ENCODE measurements at places on chromosomes 3 and 15. TPM values are rescaled to one million over a fixed set of nuclear protein-coding genes. Genes with fewer than 3 reads are reported as not detected.

DNA sequence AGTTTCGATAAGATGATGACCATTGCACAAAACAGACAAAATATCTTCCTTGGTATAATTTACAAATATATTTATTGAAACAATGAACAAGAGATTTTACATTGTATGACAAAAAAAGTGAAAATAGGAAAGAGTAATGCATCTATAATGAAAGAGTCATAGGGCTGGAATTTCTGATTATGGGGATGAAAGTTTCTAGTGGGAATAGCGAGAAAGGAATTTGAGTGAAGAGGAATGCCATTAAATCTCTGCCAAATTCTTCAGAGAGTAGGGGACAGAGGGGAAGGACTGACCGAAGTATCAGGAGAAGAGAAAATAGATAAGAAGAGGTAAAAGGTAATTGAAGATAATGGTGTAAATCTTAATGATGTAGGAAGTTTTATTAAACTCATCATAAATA, 125.4 kb downstream of the VGLL3 start:
- no peak for DNase-seq

DNA sequence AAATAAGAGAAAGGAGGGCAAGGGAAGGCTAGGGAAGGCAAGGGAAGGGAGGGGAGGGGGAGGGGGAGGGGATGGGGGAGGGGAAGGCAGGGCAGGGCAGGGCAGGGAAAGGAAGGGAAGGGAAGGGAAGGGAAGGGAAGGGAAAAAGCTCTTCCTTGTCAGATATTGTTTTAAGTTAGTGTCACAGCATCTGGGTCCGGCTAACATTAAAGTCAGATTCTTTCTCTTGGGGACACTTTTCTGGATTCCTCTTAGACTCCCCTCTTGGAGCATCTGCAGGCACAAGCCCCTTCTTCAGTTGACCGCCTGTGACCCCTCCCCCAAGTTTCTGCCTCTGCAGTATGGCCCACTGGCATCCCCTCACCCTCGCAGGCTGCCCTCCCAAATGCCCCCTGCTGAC, 26.0 kb downstream of the BFSP2 start:
- no peak for DNase-seq

DNA sequence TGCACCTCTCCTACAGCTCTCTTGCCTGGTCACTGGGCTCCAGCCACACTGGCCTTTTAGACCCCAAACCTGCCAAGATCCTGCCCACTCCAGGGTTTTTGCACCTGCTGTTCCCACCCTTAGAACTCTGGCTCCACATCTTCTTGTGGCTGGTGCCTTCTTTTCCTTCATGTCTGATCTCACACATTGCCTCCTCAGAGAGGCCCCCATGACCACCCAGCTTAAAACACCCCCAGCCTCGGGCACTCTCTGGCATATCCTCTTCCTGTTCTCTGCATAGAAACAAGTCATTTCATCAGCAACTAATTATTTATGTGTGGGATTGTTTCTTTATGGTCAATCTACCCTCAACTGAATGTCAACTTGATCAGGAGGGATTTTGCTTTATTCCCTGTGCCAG, 14.0 kb upstream of the AMOTL2 start:
- no peak for DNase-seq

DNA sequence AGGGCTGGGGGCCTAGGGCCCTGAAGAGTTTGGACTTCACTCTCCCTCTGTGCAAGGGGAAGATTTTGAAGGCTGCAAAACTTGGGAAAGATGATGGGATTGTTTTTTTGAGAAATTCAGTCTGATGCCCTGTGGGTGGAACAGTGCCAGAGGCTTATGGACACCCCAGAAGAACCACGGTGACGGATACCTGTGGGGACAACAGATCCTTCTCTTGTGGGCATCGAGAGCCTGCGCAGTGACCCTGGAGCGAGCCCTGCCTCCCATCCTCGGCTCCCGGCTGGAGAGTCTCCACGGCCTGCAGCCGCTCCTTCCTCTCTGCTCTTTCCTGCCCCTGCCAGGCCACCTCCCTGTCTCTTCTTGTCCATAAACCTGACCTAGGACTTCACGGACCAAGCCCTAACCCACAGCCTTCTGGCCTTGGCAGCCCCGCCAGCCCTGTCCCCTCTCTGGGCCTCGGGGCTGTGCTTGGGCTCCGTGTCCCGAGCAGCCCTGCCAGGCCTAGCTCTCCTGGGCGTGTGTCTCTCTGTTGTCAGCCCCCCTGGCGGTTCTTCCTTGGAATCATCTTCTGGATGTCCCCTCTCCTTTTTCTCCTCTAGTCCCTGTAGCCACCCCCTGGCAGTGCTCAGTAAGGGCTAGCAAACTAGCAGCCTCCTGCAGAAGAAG, 98.4 kb downstream of the VGLL4 start:
- no peak for DNase-seq

- DNase-seq = peak; percentile 41
Observed at GRCh38 chr3:46908294-46908985, 30.9 kb downstream of the PTH1R start.

CRYGS gene
- total RNA-seq = 0.86 TPM

DNA sequence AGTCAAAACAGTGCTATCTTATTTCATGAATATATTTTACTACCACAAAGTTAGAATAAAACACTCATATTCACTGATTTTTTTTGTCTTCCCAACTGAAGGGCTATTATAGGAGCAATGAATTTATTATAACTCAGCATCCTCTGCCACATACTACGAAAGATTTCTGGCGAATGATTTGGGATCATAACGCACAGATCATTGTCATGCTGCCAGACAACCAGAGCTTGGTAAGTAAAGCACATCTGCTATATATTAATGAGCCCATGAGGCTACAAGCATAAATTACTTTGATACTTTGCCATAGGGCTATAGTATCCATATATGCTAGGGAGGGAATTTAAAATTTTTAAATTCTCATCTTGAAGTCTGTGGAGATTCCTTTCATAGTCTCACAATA, 95.9 kb downstream of the FEZF2 start:
- no peak for DNase-seq

DNA sequence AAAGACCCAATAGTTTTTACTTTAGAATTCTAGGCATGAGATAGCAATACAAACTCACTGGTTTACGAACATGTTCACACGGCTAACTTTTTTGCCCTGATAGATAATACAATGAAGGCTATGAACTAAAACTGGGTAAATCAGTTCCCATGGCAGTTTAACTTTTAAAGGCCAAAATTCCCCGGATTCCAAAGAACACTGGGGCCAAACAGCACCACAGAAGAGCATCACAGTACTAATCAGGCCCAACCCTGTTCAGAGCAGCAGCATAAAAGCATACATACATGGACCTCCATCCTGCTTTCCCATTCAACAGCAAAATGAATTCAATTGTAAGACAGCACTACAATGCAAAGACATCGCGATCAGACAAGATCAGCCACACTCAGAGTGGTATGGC, 540.3 kb upstream of the CCDC54 start:
- DNase-seq = no peak

TRIM59 gene
- 29.6 TPM for total RNA-seq

CACNA2D2 gene
- total RNA-seq = not detected

GRCh38 chr3:183313764-183314163, 60.7 kb downstream of the B3GNT5 start:
- DNase-seq = no peak

GPR62 gene
- total RNA-seq = under 0.01 TPM

DNA sequence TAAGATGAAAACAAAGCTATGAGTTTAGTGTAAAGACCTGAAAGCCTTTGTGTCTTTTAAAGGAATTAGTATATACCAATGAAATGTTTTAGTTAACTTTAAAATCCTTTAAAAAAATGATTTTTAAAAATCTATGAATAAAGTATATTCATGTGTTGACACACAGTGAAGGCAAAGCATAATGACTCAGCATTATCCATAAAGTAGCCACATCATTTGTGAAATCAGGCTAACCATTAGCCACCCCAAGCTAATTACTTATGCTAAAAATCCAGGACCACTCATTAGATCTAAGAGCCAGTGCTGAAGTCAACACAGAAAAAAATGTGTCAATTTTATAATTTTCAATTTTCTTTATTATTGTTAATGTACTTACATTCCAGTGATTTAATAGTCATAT, 310.2 kb downstream of the TBC1D5 start:
- DNase-seq = peak; percentile 36

ZNF860 gene
- total RNA-seq = 0.86 TPM

- peak; percentile 64 for DNase-seq
Observed at GRCh38 chr3:171904829-171905228, 61.7 kb downstream of the TMEM212 start.

DNA sequence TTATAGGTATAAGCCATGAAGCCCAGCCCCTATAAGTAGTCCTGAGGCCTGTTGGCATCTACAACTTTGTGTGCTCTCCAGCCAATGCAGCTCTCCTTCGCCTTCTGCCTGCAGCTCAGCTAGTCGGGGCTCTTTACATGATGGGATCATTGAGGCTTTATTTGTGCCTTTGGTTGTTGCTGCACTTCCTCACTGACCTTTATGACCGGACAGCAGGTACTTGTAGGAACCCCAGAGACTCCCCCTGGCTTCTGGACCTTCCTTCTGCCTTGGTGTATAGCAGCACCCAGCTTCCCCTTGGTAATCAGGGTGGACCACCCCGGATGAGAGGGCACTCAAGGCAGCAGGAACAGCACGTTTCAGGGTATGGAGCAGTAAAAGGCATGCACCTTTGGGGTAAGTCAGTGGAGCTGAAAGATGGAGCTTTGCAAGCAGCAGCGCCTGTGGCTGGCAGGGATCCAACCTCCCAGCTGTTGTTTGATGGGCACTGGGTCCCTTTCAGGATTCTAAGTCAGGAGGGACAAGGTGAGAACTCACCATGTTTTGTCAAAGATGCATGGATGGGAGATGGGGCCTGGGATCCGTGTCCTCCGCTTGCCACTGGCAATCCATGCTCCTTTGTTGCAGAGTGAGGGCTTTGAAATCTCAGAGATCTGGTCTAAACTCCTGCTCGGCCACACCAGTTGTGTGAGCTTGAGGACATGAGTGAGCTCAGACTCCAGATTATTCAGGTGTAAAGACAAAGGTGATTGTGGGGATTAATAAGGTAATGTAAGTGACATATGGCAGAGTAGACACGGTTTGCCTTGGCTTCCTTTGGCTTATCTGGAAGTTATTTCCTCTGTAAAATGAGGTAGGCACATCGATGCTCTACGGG, 65.1 kb upstream of the KLF13 start:
- no peak for DNase-seq

DNA sequence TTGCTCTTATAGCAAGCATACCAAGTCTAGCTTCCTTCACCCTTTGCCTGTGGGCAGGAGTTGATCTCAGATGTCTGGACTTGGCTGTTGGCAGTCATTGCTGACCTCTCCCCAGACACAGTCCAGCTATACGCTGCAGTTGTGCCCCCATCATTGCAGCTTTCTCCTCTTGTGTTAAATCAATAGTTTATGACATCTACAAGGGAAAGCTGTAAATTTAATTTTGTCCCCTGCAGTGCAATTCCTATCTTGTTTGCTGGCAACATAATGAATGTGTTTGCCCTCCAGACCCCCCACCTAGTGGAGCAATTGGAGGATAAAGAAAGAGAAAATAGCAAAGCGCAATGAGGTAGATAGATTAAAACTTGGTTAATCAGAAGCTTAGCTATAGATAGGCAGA, 280.2 kb downstream of the LSAMP start:
- no peak for DNase-seq

- no peak for DNase-seq
Observed at GRCh38 chr3:154952553-154952952, 127.6 kb upstream of the MME start.

GRCh38 chr15:73239564-73240215, 129.1 kb downstream of the HCN4 start:
- DNase-seq = peak; percentile 13

- DNase-seq = peak; percentile 79
Observed at GRCh38 chr3:71955240-71956068, 170.5 kb upstream of the PROK2 start.

DNA sequence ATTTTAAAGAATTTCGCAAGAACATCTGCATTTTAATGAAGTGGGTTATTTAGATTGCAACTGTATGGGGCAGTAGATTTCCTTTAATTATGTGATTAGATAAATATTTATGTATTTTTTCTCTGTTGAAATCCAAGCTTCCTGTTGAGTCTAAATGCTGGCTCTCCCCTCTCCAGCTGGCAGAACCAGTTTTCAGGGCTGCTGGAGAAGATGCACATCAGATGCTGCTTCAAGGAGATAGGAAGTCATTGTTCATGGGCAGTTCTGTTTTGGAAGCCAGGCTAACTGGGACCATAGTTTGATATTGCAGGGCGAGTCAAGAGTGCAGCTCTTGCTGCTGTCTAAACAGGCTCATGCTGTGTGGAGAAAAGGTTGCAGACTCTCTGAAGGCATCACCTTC, 97.4 kb downstream of the SLC9A9 start:
- no peak for DNase-seq

DNA sequence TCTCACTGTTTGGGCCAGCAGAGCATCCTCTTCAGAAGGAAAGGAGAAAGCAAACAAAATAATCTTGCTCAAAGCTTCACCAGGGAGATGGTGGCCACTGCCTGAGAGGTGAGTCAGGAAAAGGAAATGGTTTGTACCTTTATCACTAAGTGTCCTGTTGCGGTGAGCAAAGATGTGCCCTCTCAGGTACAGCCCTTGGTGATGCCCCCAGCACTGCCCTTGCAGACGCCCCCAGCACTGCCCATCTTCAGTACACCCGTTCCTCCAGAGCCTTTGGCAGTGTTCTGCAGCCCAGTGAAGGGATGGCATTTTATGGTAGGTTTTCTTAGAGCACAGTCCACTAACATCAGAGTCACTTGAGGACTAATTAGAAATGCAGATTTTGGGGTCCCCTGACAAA, 92.3 kb downstream of the ZNF621 start:
- no peak for DNase-seq

ZKSCAN7 gene
- 5.8 TPM for total RNA-seq

DNA sequence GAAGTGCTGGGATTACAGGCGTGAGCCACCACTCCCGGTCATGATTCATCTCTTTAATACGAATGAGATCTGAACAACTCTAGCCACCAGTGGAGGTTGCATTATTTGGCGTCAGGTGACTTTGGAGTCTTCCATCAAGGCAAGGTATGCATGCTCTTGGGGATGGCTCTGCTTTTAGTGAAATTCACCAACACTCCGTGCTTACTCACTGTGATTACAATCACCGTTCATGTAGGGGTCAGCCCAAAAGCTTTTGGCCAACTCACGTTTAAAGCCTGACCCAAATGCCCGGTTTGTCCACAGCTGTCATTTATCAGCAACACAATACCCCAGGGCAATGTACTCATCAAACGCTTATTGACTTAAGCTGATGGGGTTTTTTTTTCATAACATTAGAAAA, 155.4 kb downstream of the PDZRN3 start:
- DNase-seq = no peak

GRCh38 chr15:80788536-80788935, 9.4 kb downstream of the CEMIP start:
- DNase-seq = peak; percentile 45

- no peak for DNase-seq
Observed at GRCh38 chr3:117047951-117048705, 338.5 kb downstream of the TUSC7 start.
